ACHN (cell line): ENCODE measurements at places on chromosomes 3 and 15.

DNA sequence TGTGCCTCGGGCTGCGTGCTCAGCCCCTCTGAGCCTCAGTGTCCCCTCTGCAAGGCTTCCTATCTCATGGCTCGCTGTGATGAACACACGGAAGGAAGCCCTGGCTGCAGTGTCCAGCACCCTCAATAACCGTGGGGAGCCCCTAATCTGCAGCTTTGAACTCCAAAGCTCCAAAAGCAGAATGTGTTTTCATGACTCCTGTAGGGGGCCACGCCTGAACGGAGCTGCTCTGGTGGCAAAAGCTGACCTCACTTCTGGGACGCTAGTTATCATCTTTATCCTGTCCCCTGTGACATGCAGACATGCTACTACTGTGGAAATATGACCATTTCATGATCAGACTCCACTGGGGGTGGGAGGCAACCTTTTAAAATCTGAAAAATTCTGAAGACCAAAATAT, 98.8 kb downstream of the SEC22A start:
- no peak for DNase-seq

DNA sequence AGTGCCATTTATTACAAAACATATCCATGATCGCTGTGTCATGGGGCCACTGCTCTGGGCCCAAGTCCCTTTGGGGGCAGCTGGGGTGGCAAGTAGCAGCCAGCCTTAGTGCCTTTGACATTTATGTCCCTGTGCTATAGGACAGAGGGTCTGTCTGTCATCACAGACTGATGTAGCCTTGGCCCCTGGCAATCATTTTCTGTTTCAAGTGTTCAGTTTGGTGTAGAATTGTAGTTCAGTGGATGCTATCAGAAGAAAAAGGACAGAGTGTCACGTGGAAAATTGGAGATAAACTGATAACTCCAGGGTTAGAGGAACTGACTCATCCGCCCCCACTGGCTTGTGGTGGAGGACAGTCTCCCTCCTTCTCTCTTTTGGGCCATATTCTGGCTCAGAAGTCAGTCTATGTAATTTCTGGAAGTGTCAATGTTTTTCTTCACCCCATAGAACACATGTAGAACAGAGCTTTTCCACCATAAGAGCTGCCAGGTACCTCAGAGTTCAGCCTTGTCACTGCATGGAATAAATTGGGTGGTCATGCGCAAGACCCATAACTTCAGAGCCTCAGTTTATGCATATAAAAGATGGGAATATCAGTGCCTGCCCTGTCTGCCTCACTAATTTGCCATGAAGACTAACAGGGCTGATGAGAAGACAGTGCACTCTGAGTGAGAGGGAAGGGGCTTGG, 4.5 kb upstream of the MRPS22 start:
- DNase-seq = no peak

- DNase-seq = no peak
Measured at GRCh38 chr3:45716790-45717336, 27.7 kb downstream of the SACM1L start.

GRCh38 chr3:56851966-56852884, 50.5 kb upstream of the ARHGEF3 start:
- no peak for DNase-seq

DNA sequence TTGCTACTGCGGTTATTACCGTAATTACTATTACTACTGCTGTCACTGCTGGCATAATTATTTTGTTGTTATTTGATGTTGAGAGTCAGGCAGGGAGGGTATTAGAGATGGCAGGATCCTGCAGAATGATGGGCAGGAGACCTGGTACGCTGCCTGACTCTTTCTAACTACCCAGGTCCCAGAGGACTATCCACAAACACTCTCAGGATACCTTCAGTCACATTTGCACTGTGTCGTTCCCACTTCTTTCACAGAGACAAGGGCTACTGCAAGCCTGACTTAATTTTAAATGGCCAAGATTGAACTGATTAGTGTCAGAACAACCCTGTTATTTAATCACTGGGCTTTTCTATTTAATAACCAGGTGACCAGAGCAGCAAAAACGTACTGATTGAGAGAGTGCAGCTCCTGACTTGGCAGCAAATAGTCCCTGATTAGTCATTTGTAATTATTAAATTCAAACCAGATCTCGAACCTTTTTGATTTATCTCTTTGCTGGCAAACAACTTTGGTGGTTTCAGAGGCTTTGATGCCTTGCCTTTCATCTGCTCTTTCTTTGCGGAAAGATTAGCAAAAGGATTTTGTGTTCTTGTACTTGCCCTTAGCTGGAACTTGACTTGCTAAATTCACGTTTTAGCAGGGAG, 88.8 kb upstream of the ARHGEF3 start:
- no peak for DNase-seq
